CD4-positive, alpha-beta T cell treated with Interferon alpha-2 for 1 hour (primary cell): ENCODE measurements at places on chromosomes 1 and 21.
A peak's percentile ranks its signal among the peaks of the same experiment; 100 is the strongest.

DNA sequence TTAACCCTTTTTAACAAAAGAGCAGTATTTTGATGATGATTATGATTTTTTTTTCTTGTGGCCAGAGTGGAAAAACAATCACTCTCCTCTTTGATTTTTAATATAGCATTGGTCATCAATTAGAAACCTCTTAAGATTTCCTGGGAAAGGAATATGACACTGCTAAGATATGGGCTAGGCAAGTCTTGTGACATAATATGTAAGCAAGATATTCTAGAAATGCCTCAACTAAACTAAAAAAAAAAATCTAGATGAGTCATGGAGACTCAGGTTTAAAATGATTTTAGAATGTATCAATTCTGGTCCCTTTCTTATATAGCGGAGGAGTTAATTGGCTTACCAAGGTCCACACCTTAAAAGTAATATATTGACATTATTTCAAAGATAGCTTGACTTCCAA, 60.3 kb upstream of the JUN start:
- DNase-seq: no peak

DNA sequence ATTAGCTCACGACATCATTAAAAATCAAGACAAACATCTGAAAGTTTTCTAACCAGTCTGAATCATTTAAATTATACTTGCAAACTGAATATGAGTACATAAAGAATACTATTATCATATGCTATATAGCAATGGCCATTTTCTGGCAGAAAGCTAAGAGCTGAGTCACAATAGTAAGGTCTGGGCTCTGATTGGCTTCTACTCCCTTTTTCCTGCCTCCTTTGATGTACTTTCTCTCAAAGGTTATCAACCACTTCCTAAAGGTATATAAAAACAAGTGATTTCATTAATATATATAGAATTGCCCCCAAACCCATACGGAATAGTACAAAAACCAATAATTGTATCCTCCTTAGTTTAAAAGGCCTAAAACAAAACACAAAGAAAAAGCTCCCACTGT, 7.0 kb downstream of the KCNA3 start:
- peak; percentile 56 for DNase-seq

- DNase-seq: no peak
Observed at GRCh38 chr1:165960881-165961280, 133.5 kb downstream of the UCK2 start.

- no peak for DNase-seq
Observed at GRCh38 chr1:65681096-65681495, 111.6 kb upstream of the PDE4B start.

DNA sequence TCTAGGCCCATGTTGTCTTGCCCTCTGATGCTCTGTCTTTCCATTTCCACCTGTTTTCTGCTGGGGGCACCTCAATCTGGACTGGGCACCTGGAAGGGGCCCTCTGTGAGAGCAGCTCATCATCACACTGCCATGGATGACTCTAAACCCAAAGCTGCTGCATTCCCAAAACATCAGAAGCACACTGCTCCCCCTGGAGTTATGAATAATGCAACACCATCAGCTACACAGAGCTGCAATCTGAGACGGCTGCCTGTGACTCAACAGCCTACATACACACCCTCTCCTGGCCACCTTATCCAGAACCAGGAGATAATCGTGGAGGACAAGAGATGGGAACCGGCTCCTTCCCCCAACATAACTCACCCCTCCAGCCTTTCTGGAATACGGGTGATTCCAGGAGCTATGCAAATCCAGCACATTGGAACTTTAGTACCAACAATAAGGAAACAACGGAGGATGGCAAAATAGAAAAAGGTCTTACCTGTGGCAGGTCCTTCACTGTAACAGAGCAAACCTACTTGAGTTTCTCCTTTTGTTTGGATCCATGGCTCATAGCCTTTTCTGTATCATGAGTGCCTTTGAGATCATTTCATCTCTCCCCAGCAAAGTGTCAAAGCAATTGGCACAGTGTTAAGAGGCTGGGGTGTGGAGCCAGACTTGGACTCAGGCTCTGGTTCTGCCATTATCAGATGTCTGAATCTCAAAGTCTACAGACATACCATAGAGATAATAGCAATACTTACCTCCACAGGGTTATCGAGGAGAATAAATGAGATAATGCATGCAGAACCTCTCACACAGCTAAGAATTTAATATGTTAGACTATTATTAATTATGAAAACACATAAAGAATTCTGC, 29.3 kb downstream of the AK2 start:
- DNase-seq: peak; percentile 45

DNA sequence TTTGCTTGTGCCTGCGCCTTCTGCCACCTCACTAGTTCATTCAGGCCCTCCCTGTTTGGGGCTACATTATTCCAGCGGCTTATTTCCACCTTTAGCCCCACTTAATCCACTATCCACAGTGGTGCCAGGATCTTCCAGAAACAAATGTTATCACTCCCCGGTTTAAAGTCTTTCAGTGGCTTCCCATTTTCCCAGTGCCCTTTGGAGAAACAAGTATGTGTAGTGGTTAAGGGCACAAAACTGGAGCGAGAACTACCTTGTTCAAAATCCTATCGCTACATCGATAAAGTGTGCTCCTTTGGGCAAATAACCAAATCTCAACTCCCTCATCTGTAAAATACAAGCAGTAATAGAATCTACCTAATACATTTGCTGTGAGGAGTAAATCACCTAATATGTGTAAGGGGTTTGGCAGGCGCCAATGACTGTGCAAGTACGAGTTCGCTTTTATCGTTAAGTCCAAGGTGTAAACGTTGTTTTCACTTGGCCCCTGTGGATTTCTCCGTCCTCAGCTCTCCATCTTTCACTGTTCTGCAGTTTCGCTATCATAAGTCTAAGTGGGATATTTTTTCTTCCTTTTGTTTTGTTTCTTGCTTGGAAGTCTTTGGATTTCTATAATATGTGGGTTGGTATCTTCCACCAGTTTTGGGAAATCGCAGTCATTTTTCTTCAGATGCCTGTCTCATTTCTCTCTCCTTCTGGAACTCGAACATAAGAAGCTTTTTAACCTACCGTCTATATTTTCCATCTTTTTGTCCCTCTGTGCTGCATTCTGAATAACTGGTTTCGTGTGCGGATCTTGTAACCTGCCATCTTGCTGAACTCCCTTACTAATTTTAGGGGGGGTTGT, 844 bp upstream of the MEAF6 start:
- DNase-seq: no peak

DNA sequence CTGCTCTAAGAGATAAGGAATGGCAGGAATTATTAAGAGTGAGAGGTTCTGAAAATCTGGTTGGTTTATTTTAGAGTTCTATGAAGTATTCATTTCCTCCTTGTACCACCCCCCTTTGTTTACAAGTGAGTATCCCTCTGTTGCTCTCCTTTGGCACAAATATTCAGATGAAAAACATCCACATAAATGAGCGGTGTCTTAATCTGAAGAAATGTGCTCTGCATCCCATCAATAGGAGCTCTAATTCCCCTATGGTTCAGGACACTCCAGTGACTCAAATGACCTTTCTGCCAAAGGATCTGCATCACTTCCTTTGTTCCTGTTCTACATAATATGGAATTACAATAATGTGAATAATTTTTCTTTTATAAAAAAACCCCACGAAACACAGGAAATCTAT, 16.6 kb downstream of the DDAH1 start:
- DNase-seq: no peak

DNA sequence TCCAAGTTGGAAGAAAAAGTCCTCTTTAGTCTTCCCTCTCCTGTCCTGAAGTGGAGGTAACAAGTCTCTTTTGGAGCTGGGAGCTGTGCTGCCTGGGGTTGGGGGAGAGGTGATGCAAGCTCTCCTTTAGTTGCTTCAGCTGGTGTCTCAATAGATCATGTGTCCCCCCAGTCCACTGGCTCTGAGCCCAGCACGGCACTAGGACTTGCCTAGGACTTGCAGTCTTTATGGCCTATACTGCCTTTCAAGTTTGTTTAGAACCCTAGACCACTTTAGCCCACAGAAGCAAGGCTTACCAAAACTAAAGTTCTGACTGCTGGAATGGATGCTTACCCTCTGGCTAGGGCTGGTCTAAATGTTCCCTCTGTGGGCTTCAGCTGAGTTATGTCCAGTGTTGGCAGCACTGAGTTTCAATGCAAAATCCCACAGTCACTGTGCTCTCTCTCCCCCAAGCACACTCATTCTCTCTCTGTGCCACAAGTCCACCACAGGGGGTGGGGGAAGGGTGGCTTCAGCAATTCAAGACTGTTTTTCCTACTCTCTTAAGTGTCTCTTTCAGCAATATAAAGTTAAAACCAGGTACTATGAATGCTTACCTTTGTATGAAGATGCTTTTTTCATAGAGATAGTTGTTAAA, 185.0 kb downstream of the DNAH14 start:
- DNase-seq: no peak

DNA sequence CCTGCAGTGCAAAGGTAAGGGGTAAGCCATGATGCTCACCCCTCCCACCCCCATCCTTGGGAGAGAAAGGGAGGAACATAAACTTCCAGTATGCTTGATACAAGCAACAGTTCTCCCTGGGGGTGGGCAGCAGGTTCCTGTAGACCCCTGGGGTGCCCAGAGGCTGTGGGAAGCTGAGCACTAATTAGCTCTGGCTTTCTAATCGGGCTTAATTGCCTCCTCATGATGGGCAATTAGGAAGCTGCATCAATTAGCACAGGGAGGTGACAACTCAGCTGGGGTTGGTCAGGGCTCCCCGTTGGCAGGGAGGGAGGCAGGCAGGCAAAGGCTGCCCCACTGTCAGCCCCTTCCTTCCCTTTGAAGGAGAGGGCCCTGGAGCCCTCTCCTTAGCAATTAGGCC, 15.7 kb upstream of the LMNA start:
- DNase-seq: no peak
